ENCODE measurements at places on chromosomes 7 and 10. TPM values are rescaled to one million over a fixed set of nuclear protein-coding genes. Genes with fewer than 3 reads are reported as not detected.

DNA sequence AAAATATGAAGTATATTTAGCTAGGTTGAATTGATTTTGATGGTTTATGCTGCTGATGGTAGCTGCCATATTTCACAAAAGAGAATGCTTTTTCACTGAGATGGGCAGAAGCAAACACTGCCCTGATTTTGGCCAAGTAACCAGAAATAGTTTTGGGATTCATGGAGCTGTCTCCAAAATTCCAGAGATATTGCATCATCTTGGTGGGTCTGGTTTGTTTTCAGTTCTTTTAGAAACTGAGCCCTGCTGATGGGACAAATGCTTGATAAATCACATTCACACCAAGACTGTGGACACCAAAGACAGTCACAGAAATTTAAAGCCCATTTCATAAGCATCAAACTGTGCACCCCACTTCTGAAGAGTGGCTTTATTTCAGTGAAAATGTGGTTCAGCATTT is 140.5 kb downstream of the BICC1 start:
- H3K27me3 ChIP-seq = no peaks in the 10 kb centered on the region
- no peaks in the 10 kb centered on the region for H3K36me3 ChIP-seq
- peaks cover 20% of the 10 kb centered on the region for H3K4me1 ChIP-seq
- H3K4me3 ChIP-seq = no peak overlapping the region

- no peak overlapping the region for H3K4me3 ChIP-seq
- H3K27me3 ChIP-seq = no peaks in the 10 kb centered on the region
- H3K27ac ChIP-seq = no peak overlapping the region
- no peaks in the 10 kb centered on the region for H3K4me1 ChIP-seq
- no peak for DNase-seq
Measured at GRCh38 chr10:85891472-85891871, 475.1 kb downstream of the GRID1 start.

DNA sequence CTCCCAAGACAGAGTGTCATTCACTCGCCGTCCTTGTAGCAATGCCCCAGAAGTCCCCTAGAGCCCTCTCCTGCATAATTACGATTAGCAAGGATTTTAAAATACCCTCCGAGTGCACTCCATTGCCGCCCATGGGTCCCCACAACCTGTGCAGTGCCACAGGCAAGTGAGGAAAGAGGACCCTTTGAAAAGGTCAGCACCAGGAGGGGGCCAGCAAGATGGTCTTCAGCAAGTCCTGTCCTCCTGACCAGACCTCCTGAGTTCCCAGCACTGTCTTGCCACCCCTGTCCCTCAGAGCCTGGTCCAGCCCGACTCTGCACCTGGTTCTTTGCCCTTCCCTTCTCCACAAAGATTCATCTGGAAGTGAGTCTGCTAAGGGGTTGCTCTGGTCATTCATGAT is 32.1 kb downstream of the CLRN3 start:
- no peak overlapping the region for H3K27ac ChIP-seq
- H3K4me3 ChIP-seq = no peak overlapping the region
- H3K36me3 ChIP-seq = no peaks in the 10 kb centered on the region
- DNase-seq = no peak
- H3K4me1 ChIP-seq = no peaks in the 10 kb centered on the region
- no peaks in the 10 kb centered on the region for H3K27me3 ChIP-seq

DNA sequence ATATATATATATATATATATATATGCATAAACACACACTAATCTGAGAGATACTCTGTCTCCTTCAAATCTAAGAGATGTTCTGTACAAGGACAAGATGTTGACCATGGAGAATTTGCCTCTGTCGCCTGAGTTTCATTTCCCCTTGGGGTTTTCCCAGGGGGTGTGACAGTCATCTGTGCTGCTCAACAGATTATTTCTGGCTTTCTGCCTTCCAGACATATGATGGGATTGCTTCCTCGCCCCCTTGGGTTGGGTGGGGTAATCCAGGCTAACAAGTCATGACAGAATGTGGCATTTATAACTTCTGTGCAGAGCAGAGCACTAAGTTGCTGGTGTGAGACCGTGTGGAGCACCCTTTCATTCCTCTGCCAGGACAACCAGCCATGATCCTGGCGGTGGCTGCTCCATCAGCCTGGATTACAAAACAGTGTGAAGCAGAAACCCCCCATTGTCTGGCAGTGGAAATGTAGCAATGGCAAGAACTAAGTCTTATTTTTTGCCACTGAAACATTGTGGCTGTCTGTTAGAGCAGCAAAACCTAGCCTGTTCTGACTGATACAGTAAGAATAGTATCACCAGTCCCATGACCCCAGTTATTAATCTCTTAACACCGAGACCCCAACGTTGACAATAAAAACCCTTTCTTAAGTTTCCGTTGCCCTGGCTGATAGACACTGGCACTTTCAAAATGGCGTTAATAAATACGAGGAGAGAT is 13.7 kb upstream of the USP6NL start:
- no peak for DNase-seq
- no peaks in the 10 kb centered on the region for H3K27me3 ChIP-seq
- no peak overlapping the region for H3K4me3 ChIP-seq
- H3K36me3 ChIP-seq = no peaks in the 10 kb centered on the region
- H3K4me1 ChIP-seq = no peaks in the 10 kb centered on the region
- no peak overlapping the region for H3K27ac ChIP-seq

- no peaks in the 10 kb centered on the region for H3K36me3 ChIP-seq
- H3K4me3 ChIP-seq = no peak overlapping the region
- H3K27ac ChIP-seq = no peak overlapping the region
- no peak for DNase-seq
Measured at GRCh38 chr10:108980869-108981268, 942.4 kb downstream of the XPNPEP1 start.

GRCh38 chr10:27447540-27447939 is 56.6 kb upstream of the RAB18 start:
- H3K4me1 ChIP-seq = no peaks in the 10 kb centered on the region
- no peaks in the 10 kb centered on the region for H3K36me3 ChIP-seq
- no peak for DNase-seq
- no peak overlapping the region for H3K4me3 ChIP-seq
- H3K27me3 ChIP-seq = no peaks in the 10 kb centered on the region
- H3K27ac ChIP-seq = no peak overlapping the region

Gene DLX6
- not detected for total RNA-seq

Gene WEE2
- not detected for total RNA-seq

Measured in right atrium auricular region (tissue), 2 donors.